ENCODE measurements at places on chromosomes 5 and 9.

GRCh38 chr5:9670371-9670770, 40.2 kb upstream of the TAS2R1 start:
- no peak for DNase-seq

DNA sequence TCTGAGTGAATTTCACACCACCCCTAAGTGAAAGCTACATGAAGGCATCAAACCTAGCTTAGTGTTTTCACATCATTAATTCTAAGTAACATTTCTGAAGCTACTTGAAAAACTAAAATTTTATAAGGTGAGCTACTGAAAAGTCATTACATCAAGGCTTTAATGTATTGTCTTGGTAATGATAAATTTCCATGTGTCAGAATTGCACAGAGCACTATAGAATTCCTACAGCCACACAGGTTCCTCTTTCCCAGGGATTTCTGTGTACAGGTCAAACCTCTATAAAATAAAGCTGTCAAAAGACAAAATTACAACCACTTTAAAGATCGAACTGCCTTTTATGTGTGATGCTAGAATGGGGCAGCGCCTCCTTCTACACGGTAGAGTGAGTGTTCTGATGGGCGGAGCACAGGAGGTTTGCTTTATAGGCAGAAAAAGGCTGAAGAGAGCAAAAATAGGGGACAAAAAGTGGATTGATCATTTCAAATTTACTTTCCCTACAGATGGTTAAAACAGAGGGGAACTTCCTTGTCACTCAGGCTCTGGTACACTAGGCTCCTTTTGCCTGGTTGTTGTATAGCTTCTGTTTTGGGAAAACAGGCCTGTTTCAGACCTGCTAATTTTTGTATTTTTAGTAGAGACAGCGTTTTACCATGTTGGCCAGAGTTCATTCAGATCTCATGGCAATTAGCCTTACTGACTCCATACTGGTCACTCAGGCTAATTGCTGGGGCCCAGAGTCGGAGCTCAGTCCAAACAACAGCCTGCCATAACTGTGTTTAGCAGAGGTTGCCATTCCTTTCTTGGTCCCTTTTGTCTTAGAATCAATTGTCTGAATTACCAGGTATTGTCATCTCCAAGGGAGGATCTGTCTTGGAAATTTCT, 102.5 kb upstream of the BASP1 start:
- no peak for DNase-seq

DNA sequence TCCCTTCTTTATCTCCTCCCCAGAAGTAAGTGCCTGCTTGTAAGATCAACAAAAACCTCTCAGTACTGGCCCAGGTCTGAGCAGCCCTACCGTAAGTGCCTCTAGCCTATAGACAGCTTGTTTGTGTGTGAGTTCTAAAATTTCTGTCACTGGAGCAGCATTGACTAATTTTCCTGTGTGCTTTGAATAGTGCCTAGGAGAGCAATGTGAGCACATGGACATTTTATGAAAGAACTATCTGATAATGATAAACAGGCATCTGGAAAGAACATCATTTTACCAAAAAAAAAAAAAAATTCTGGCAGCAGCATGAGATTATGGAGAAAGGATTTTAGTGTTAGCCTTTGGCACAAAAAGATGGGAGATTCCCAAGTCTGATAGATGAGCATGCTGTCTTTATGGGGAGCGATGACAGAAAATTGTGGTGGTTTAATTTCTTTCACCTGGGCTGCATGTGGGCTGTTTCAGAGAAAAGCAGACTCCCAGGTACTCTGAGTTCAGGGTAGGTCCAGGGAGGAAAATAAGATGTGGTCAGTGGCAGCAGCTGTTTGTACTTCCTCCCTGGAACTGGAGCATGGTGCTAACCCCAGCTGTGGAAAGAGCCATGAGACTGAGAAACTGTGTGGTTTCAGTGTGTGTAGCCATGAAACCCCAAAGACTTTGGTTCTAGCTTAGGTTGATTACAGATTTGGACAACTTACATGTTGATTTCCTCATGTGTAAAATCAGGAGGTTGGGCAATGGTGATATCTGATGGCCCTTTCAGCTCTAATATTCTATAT, 419.9 kb downstream of the NTRK2 start:
- no peak for DNase-seq

DNA sequence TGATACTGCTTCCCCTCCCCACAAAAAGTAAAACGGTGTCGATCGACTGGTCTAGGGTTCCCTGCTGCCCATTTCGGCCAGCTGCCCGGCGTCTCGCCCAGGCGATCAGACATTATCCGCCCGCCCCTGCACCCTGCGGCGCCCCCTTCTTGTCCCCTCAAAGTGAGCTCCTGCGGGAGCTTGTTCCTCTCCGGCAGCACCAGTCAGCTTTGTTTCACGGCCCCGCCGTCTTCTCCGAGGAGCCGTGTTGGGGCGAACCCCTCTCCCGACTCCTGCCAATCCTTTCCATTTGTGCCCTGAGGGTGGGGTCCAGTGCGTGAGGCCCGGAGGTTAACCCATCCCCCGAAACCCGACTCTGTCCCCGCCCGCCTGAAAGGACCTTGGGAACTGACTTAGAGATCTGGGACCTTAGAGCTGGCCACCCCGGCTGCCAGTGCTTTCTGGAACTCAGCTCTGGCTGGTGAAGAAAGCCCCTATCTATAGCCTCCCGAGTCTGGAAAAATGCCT, 518 bp downstream of the UBE2B start:
- peak; percentile 45 for DNase-seq

- DNase-seq, result no peak
Observed at GRCh38 chr5:59596586-59597350, 296.8 kb downstream of the PDE4D start.

DNA sequence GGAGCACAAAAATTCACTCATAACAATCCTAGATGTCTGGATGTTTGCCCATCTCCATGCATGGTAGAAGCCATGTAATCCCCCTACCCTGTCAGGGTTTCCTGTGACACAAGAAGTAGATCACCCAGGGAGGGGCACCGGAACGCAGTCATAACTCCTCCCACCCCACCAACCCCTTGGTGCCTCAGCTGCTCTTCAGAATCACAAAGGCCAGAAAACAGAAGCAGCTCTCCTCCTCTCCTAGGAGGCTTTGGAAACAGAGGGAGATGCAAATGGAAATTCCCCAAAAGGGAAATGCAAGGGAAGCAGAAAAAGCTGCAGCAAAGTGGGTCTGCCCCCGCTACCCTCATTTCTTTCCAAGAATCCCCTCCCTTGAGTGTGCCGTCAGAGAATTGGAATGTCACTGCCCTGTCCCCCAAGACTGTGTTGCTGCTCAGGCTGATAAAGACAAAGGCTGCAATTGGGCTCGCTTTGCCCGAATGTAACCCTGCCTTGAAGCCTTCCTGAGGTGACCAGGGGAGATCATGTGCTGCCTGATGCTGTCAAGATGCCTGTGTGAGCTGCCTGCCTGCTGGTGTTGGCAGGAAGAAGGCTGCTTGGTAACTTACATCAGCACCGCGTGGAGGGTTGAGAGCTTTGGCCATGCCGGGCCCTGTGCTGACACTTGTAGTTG, 65.5 kb upstream of the ABCA1 start:
- DNase-seq, result no peak

GRCh38 chr5:38249301-38249700, 9.1 kb upstream of the EGFLAM start:
- no peak for DNase-seq

- no peak for DNase-seq
Observed at GRCh38 chr9:95381221-95381620, 63.7 kb upstream of the FANCC start.

GRCh38 chr5:6731465-6732237, 18.4 kb downstream of the TENT4A start:
- DNase-seq, result no peak

DNA sequence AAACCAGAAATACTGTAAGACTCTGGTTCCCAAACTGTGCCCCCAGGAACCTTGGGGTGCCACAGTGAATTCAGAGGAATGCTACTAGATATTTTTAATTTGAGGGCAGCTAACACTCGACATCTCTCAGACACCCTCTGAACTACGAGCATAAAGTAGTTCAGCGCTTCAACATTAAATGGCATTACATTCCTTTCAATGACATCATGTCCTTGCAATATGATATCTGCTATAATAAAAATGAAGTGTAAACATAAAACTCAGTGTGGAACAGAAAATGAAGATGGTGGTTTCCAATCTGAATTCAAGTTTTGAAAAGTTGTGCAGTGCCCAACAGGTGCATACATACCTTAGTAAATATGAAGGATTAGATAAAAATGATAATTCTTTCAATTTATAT, 116.1 kb downstream of the LPAR1 start:
- no peak for DNase-seq

DNA sequence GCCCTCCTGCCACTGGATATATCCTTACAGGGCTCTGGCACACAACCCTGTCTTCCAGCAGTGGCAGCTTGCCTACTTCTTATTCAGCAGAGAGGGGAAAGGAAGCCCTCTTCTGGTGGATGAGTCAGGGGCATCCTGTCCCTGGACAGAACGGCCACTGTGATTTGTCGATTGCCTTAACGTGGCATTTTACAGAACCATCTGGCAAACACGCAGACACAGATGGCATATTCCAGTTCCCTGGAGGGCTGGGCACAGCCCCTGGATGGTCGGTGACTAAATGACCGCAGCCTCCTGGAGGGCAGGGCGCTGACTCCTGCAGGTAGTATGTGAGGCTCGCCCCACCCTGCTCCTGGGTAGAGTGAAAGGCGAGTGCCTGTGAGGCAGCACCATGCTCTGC, 62.1 kb downstream of the DCP2 start:
- DNase-seq, result no peak

- no peak for DNase-seq
Observed at GRCh38 chr5:144472221-144472620, 301.5 kb downstream of the KCTD16 start.

All from activated naive CD4-positive, alpha-beta T cell treated with Interleukin-2 at 50 U/mL for 16 hours (primary cell).